Activated T-cell treated with anti-CD3 and anti-CD28 coated beads for 1 hour (primary cell): ENCODE measurements at places on chromosomes 3 and 15.

- DNase-seq = no peak
Observed at GRCh38 chr3:157491136-157491535, 12.1 kb downstream of the VEPH1 start.

DNA sequence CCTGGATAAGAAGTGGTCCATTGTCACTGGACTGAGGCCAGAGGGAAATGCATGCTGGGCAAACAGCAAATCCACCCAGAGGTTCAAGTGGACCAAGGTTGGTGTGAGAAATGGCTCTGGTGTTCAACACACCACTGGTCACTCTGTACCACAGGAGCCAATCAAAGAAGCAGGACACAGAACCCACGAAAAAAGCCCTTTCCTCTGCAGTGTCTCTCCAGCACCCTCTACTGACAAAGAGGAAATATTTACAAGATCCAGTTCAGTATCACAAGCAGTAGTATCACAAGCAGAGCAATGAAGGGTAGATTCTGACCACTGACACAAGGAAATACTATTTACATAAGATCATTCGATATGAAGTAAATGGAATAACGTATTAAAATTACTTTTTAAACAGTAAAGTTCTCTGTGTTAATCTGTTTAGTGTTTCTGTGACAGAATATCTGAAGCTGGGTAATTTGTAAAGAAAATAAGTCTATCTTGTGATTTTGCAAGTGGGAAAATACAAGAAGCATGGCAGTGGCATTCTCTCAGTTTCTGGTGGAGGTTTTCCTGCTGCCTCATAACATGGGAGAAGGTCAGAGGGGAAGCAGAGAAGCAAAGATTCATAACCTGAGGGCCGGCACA, 390.7 kb downstream of the EFHB start:
- DNase-seq = no peak

- DNase-seq = no peak
Observed at GRCh38 chr15:61091289-61091616, 137.8 kb downstream of the RORA start.

DNA sequence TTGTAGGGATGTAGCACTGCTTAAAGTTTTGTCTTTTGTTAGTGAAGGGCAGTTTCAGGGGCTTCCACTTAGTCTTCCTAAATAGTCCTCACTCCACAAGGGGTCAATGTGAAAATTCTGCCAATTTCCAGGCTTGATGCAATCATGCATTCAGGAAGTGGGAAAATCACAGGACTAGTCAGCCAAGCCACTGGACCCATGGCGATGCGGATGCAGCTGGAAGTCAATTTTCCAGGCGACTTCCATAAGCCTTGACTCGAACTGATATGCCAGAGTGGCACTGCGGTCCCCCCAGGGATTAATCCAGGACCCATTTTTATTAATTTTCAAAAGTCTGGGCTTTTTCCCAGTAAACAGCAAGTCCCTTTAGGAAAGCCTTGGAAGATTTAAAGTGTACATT, 26.1 kb downstream of the GBE1 start:
- no peak for DNase-seq

GRCh38 chr3:147904421-147904820, 495.3 kb downstream of the ZIC1 start:
- DNase-seq = no peak

GRCh38 chr3:185332026-185332735, 30.8 kb upstream of the MAP3K13 start:
- no peak for DNase-seq

DNA sequence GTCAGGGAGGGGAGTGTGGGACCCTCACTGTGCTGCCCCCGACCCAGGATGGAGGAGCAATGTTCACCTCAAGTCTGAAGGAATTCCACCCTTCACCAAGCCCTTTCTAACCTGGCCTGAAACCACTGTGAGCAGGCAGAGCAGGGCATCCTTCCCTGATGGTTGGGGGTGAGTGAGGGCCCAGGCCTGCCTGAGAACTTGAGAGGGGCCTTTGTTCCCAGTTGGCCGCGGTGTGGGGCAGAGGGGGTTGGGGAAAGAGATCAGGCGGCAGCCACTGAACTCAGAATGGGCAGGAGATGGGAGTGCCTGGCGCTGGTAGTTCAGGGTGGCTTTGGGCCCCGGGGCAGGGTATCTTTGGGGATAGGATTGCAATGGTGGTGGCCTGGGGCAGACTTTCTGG, 103.5 kb upstream of the RPL32 start:
- DNase-seq = no peak

DNA sequence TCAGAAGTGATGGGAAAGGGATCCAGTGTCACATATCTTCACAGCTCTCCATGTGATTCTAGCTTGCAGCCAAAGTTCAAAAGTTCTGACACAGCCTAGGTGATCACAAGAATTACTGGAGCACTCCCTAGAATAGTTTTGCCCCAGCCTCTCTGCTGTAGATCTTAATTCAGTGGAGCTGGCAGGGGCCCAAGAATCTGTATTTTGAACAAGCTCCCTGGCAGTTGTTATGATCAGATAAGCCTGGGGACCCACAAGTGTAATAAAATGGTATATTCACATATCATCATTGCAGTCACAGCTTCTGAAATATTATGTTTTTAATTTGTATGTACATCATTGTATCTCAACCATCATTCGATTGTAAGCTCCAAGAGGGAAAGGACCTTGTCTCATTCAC, 62.3 kb downstream of the NOX5 start:
- no peak for DNase-seq

GRCh38 chr3:79846148-79846933, 78.5 kb upstream of the ROBO1 start:
- no peak for DNase-seq
